Fibroblast of gingiva (primary cell): ENCODE measurements at places on chromosomes 2 and 18.
A peak's percentile ranks its signal among the peaks of the same experiment; 100 is the strongest.

DNA sequence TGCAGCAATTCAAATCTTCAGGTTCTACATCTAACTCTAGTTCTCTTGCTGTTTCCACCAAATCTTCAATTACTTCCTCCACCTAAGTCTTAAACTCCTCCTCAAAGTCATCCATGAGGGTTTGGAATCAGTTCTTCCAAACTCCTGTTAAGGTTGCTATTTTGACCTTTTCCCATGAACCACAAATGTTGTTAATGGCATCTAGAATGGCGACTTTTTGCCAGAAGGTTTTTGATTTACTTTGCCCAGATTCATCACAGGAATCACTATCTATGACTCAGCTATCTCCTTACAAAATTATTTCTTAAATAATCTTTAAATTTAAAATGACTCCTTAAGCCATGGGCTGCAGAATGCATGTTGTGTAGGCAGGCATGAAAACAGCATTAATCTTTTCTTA, 368.9 kb upstream of the TNP1 start:
- no peak for DNase-seq

DNA sequence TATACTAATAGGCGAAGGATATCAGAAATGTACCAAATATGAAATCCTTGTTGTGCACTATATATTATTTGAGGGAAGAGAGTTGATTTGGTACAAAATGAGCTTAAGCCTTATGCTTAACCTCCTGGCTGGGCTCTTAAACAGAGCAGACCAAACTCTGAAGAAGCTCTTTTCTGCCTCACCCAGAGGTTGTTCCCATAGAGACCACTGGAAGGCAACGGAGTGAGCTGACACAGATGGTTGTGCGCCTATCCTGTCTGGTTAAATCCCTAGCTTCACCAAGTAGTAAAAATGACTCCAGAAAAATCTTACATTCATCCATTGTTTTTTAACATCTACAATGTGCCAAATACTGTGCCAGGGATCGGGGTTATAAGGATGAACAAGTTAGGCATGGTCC, 55.9 kb upstream of the NOL4 start:
- no peak for DNase-seq

GRCh38 chr2:109387221-109387735, 226.5 kb downstream of the SEPTIN10 start:
- DNase-seq, result no peak

DNA sequence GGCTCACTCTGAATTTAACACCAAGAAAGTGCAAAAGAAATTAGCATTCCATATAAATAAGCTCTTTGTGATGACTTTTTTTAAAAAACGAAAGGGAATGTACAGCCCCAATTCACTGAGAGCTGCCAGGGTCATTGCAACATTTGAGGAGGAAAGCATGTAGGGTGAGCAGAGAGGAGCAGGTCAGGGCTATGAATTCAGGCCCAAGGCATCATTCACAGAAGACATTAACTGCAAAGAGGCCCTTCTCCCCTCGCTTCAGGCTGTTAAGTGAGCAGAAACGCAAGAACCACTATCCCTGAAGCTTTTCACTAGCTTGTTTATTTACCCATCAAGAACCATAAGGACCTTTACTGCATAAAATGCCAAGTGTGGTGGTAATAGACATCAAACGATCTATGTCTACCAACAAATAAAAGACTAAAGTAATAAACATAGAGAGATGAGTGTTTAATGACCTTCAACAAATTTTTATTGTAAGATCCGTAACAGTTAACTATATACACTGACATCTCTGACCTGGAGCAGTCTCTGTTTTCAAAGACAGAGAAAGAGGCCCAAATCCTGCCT, 333.1 kb upstream of the HNRNPA3 start:
- DNase-seq, result no peak

GRCh38 chr2:108908713-108909070, 80.3 kb downstream of the EDAR start:
- no peak for DNase-seq

- no peak for DNase-seq
Measured at GRCh38 chr2:128812183-128812940, 493.7 kb upstream of the HS6ST1 start.

DNA sequence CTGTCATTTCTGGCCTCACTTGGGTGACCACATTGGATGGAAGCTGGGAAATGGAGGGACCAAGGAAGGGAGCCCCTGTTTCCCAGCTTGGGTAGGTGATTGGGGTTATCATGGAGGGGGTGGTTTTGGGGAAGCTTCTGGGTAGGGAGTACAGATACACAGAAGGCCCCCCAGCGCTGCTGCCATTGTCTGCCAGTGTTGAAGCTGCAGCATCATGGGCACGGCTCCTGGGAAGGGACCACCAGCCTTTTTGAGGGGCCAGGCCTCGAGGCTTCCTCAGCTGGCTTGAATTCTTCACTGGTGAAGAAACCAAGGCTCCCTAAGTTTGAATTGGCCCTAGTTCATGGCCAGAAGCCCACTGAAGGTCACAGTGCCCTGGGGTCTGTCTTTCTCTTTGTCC, 25.2 kb downstream of the SH3RF3 start:
- DNase-seq, result no peak

- peak; percentile 49 for DNase-seq
Measured at GRCh38 chr2:218229239-218229638, 12.2 kb downstream of the ARPC2 start.

- DNase-seq, result no peak
Measured at GRCh38 chr18:75074196-75075015, 134.5 kb downstream of the PTGR3 start.

DNA sequence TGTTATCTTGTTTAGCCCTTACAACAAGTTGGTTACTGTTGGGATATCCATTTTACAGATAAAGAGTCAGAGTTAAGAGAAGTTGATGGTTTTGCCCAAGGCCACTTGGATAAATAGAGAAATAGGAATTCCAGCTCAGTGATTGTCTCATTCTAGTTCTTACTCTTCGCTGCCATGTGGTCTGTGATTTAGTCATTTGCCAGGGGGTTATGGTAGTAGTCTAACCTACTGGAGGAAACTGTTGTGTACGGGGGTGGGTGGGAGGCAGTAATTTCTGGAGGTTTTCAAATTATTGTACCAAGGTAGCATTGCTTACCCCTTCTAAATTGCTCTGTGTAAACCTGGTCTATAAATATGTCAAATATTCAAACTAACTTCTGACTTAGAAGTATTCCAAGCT, 110.4 kb downstream of the MAP2 start:
- DNase-seq, result no peak
